Suprapubic skin (tissue), 4 donors: ENCODE measurements at places on chromosomes 6 and 20.

- peak; percentile 69 for DNase-seq
Observed at GRCh38 chr20:6768228-6769140, 998 bp downstream of the BMP2 start.

GRCh38 chr20:24455081-24455480 is 14.3 kb upstream of the SYNDIG1 start:
- no peak for DNase-seq

GRCh38 chr6:36771145-36771544 is 68.1 kb downstream of the CPNE5 start:
- DNase-seq, result no peak

- DNase-seq, result no peak
Observed at GRCh38 chr6:106339334-106340029, 13.9 kb upstream of the ATG5 start.
